Retina (tissue), 1 donor: ENCODE measurements at places on chromosomes 2 and 18.

GRCh38 chr2:84880645-84881521, at the start of gene TRABD2A:
Gene TRABD2A (minus strand): TSS chr2:84881084. CDS start chr2:84881039, 45 bp downstream.
- peak; percentile 70 for DNase-seq

- no peak for DNase-seq
Observed at GRCh38 chr18:12921178-12921577, 26.6 kb upstream of the SEH1L start.

DNA sequence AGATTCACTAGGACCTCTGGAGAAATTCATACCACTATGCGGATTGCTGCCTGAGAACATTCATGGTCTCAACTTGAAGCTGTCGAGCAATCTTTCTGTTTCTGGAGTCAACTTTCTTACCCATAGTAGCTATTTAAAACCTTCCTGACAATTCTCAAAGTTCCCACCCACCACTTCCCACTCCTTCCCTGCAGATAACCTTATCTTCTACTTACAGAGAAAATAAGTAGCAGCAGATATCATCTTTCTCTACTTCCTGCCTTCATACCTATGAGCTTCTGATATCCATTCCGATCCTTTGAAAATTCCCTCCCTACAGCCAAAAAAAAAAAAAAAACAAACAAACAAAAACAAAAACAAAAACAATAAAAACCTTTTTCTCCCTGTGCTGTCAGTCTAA, 81.2 kb upstream of the CYRIA start:
- no peak for DNase-seq

DNA sequence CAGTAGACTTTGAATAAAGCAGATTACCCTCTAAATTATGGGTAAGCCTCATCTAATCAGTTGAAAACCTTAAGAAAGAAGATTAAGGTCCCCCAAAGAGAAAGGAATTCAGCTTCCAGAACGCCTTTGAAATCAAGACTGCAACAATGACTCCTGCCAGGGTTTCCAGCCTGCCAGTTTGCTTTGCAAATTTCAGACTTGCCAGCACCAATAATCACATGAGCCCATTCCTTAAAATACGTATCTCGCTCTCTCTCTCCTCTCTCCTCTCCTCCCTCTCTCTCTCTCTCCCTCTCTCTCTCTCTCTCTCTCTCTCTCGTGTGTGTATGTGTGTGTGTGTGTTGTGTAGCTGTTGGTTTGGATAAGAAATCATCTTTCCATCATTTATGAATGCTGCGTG, 184.2 kb downstream of the PDE1A start:
- no peak for DNase-seq

- DNase-seq = no peak
Observed at GRCh38 chr2:53220969-53221368, 546.6 kb upstream of the CHAC2 start.

- no peak for DNase-seq
Observed at GRCh38 chr2:122704109-122704563, 948.7 kb downstream of the TSN start.

GRCh38 chr2:23363268-23363667, 21.7 kb upstream of the KLHL29 start:
- DNase-seq = no peak

DNA sequence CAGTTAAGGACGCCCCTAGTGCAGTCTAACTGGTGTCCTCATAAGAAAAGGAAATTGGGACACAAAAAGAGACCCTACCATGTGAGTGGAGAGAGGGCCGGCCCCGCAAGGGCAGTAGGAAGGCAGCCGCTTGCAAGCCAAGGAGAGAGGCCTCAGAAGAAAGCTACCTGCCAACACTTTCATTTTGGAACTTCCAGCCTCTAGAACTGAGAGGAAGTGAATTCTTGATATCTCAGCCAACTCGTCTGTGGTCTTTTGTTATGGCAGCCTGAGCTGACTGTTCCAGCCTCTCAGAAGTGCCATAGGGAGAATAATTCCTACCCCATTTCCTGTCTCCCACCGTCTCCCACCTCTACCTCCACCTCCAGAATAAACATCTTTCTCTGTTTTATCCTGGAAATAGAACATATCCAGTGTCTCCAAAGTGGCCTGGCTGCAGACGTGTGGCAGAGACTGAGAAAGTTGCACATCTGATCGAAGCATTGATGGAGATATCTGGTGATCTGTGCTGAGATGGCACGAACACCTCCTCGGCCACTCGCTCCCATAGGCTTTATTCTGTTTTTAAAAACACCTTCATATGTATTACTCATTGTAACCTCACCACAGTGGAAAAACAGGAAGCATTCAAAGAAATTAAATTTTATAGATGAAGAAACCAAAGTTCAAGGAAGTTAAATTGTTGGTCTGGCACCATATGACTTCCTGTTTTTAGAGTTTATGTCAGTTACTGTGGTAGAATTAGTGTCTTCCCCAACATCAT, 39.5 kb upstream of the MARCO start:
- no peak for DNase-seq

GRCh38 chr18:28984731-28985130, 807.8 kb upstream of the CDH2 start:
- DNase-seq = no peak
